ENCODE measurements at places on chromosomes 3 and 15.

DNA sequence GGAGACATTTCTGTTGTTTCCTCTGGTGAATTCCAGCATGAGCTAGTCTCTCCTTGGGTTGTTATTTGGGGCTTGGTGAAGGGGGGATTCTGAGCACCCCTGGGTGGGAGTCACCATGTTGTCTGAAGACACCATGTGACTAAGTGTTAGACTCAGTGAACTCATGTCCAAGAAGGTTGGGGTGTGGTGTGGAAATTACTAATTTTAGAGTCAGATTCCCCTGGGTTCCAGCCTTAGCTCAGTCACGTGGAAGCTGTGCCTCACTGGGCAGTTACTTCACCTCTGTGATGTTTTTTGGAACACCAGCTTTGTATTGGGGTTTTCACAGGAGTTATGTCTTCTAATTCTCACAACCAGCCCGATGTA lies 171.5 kb downstream of the RPLP1 start:
- no peak for DNase-seq

DNA sequence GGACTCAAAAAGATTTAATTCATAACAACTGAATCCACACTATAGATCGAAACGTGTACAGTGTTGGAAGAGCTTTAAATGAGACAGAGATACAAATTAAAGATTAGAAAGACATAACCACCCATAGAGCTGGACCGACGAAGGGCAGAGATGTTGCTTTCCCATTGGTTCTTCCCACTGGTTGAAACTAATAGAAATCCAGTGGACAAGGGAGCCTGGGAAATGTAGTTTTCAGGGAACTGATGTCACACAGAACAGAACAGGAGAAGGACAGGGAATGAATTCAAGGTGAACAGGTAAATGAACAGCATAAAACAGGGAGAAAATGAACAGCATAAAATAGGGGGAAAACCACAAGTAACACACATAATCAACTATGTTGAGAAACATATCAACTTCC lies 328.7 kb downstream of the ZNF621 start:
- DNase-seq, result no peak

DNA sequence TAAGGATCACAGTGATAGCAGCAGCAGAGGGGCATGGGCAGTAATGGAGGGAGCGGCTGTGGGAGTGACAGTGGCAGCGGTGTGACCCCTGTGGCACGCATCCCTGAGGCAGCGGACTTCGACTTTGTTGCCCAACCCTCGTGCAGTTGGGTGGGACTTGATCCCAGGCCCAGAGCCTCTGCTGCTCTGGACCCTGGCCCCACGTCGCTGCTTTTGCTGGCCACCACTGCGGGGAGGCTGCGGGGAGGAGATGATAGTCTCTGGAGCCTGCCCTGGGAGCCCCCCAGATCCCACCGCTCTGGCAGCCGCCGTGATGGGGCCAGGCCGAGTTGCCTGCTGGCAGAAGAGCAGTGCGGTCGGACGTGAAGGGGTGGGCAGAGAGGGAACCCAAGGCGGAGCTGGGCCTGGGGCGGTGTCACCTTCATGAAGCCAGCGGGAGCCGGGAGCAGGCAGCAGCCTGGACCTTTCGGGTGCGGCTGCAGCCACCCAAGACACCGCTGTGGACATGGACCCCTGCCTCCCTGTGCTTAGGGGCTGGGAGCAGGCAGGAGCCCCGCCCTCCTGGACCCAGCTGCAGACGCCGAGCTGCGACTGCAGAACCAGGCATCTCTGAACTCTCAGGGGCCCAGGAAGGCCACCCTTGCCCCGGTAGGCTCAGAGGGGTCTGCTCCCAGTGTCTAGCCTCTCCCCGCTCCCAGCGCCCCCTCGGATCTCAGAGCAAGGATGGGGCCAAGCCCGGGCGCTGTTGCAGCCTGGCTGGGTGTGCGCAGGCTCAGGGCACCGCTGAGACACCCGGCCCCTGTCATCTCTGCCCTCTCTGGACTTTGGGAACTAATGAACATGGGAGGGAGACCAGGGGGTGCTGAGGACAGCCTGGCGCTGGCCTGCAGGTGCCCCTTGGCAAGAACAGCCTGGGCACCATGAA lies 38.3 kb downstream of the COMMD2 start:
- no peak for DNase-seq

GRCh38 chr3:37625051-37625450 lies 236.6 kb upstream of the CTDSPL start:
- no peak for DNase-seq

DNA sequence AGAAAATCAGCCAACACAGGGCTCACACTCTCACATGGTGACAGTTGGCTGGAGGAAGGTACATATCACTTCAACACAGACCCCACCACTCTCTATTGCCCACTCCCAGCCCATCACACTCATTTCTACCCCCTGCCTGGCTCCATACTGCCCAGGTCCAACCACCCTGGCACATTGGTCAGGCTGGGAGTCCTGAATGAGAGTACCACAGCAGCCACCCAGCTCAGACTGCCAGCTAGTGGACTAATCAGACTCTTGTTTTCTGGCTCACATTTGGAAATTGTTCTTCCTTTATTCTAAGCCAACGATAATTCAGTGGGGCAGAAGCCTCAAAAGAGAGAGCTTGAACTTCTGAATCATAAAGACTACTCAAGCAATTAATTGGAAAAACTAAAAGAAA lies 20.0 kb downstream of the MRPL46 start:
- no peak for DNase-seq

DNA sequence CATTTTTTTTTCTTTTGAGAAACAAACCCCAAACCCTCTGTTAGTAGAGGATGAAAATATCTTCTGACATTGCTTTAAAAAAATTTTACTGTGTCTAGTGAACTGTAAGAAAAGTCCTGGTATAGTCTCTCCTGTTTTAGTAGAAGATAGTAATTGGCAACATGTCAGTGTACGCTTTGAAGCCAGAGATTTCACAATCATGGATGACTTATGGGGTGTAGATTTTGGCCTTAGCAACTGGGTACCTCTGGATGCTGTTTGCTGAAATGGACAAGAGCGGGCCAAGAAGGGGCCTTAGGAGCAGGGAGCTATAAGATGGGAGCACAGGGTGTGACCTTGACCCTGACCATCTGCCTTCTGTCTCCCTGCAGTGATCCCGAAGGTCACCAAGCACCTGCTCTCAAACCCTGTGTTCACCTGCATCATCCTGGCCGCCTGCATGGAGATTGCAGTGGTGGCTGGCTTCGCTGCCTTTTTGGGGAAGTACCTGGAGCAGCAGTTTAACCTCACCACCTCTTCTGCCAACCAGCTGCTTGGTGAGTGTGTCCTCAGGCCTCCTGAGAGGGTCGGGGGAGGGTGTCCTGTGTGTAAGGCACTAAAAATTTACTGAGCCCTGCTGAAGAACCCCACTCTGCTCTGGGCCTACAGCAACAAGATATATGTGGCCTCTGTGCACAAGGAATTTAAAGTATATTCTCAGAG lies 266.7 kb downstream of the SLCO3A1 start:
- DNase-seq, result no peak

- no peak for DNase-seq
Measured at GRCh38 chr3:90018779-90019178, 911.4 kb downstream of the EPHA3 start.

DNA sequence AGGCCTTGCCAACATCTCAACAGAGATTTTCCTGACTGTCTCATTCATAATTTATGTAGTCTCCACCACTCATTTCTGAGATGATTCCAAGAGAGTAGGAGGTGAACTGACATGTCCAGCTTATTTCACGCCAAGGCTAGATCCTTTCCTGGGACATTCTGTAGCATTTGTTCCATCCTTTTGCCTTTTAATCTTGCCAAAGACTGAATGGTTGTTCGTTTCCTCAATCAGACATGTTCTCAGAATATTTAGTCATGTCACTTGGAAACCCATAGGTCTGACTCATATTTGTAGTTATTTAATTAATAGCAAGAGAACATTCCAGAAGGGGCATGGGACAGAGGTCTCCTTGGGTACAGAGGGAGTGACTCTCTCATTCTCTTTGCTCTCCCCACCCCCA lies 80.9 kb downstream of the DHX36 start:
- DNase-seq, result no peak

- no peak for DNase-seq
Measured at GRCh38 chr3:66602691-66603090, 101.9 kb upstream of the LRIG1 start.

DNA sequence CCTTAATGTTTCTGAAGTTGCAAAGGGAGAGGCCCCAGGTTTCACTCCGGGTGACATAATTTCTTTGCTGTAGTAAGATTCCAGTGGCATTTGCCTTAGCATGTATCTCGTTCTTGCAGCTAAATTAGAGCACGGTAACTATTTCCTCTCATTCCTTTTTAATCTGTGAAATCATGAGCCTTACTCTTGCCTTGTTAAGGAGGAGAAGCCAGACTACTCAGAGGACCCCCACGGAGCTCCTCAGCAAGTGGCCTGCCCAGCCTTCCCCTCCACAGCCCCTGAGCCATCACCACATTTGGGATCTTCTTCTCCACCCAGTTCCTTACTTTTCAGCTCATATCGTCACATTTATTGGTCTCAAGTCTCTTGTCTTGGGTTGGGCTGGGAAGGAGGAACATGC lies 54.2 kb downstream of the ABHD2 start:
- DNase-seq, result no peak

DNA sequence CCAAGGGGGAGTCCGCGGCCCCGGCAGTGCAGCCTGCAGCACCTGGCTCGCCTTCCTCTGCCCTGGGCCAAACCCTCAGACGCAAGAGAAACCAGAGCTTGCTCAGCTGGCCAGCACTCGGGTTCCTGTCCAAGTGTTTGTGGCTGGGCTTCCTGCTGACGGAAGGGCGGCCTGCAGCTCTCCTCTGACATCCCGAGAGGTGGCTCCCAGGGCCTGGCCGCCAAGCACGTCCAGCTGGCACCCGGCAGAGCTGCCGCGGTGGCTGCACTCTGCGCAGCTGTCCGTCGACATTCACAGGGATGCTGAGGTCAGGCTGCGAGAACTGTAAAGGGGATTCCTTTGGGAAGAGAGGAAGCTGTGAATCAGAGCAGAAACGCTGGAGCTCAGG lies 85.6 kb downstream of the CPN2 start:
- DNase-seq, result peak; percentile 73

GRCh38 chr3:124960698-124961097 lies 26.1 kb upstream of the MUC13 start:
- DNase-seq, result no peak

- DNase-seq, result no peak
Measured at GRCh38 chr3:115087512-115087911, 59.6 kb downstream of the ZBTB20 start.

GRCh38 chr3:43296565-43296964 lies 10.2 kb downstream of the SNRK start:
- DNase-seq, result no peak

DNA sequence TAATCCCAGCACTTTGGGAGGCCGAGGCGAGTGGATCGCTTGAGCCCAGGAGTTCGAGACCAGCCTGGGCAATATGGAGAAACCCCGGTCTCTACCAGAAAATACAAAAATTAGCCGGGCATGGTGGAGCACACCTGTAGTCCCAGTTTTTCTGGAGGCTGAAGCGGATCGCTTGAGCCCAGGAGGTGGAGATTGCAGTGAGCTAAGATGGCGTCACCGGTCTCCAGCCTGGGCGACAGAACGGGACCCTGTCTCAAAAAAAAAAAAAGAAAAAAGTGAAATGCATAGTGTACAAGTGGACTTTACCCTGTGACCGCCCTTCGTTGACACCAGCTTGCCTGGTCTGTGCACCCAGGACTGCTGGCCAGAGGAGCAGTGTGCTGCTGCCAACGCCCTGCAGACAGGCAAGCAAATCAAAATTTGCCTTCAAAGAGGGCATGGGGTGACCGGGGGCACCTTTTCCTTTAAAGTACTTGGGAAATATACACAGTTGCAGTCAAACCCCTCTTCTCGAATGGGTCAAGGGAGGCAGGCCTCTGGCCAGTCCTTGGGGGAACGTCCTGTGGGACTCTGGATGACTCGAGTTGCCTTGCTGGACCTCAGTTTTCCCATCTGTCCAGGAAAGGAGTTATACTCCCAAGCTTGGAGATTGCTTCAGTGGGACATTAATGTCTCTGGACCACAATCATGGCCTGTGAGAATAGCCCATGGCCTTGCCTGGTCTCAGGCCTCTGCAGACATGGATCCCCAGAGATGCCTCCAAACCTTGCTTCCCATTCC lies 1.0 kb downstream of the XYLB start:
- DNase-seq, result no peak

DNA sequence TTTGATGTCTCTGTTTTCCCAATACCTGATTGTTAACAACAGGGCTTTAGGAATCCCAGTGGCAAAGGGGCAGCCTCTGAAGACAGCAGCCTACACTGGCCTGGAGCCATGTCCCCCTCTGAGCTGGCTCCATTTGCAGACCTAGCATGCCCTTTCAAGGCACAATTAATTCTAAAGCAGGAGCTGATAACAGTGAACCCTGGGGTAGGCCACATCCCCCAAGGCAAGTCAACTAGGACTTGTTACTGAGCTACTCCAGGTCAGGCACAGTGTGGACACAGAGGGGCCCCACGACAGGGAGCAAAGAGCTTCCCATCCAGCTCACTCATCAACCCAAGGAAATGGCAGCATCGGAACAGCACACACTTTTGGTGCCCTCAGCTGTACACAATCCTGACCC lies 51.9 kb downstream of the SPSB4 start:
- DNase-seq, result no peak

DNA sequence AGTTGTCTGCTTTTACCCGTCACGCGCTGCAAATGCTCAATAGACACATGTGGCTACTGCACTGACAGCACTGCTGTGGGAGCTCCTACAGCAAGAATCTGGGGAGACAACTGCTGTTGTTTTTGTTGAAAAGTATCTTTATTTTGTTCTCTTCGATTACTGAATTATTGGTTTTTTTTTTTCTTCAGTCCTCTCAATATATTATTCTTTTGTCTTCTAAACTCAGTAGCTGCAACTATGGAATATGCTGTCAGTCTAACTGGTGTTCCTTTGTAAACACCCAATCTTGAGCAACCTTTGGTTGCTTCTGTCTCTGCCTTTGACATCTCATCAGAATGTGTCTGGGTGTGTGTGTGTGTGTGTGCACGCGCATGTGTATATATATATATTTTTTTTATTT lies 12.6 kb downstream of the DCP1A start:
- no peak for DNase-seq

Measured in glutamatergic neuron (in vitro differentiated cells).